ENCODE measurements at places on chromosomes 11 and 22.

GRCh38 chr11:111177037-111177871 lies 68.3 kb upstream of the POU2AF2 start:
- no peak for DNase-seq

GRCh38 chr22:41833369-41834004 lies 582 bp downstream of the SREBF2 start:
- peak; percentile 69 for DNase-seq

- DNase-seq, result no peak
Measured at GRCh38 chr11:2783536-2784082, 83.8 kb upstream of the KCNQ1OT1 start.

- no peak for DNase-seq
Measured at GRCh38 chr22:24518771-24519485, 23.8 kb downstream of the UPB1 start.

GRCh38 chr22:43395086-43395695 lies 16.6 kb upstream of the MPPED1 start:
- no peak for DNase-seq

DNA sequence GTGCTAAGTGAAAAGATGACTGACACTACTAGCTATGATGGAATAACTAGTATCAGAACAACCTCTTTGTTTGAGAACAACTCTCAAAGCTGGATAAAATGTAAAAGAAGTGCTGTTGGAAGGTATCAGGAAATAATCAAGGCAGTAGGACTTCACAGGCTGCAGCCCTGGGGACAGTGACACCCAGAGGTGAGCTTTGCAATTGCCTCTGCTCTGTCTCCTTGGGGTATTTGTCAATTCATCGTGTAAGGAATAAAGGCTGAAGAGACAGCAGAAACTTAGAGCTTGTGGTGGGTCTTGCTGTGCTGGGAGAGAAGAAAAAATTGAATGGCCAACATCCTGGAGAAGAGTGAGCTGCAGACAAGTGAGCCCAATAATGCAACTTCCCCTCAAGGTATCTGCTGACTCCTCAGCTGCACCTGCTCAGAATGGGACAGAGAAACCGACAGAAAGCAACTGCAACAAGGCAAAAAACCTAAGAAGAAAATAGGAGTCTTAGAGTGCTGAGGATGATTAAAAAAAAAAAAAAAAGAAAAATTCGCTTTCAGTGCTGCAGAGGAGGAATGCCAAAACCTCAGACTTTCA lies 141.1 kb downstream of the RCN1 start:
- DNase-seq, result no peak

DNA sequence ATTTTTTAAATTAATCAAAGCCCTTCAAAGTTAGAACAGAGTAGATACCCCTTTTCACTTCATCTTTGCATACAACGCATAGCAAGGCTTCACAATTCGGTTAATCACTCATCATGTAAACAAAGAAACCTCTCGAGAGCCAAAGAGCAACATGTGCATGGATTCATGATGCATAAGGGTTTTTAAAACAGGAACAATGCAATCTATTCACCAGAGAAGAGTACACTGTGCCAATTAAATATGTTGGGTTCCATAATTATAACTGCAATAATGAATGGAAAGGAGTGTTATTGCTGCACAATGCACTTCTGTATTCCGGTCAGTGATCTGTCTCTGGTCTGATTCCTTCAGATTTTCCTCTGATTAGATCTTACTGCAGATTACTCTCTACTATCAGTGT lies 45.3 kb downstream of the CADM1 start:
- DNase-seq, result no peak

- no peak for DNase-seq
Measured at GRCh38 chr11:95070471-95070870, 3.8 kb downstream of the SRSF8 start.

GRCh38 chr22:42910221-42910942 lies 53.3 kb upstream of the ARFGAP3 start:
- peak; percentile 25 for DNase-seq
